CD8-positive, alpha-beta memory T cell (primary cell): ENCODE measurements at places on chromosomes 16 and 17. TPM values are rescaled to one million over a fixed set of nuclear protein-coding genes. Genes with fewer than 3 reads are reported as not detected.

Gene CARD14
- total RNA-seq = not detected

Gene TMEM106A
- total RNA-seq = 8.8 TPM

Gene PIMREG
- total RNA-seq = 1.8 TPM

Gene CCL5
- total RNA-seq = 580 TPM
